Fibroblast of skin of right biceps (primary cell): ENCODE measurements at places on chromosomes 3 and 15.

GRCh38 chr15:52103217-52104207 lies 9.1 kb downstream of the BCL2L10 start:
- DNase-seq, result peak; percentile 94

- DNase-seq, result no peak
These were observed 43.5 kb upstream of the MEF2A start for GRCh38 chr15:99522288-99522687.

- no peak for DNase-seq
These were observed 785.3 kb downstream of the MCTP2 start for GRCh38 chr15:95016511-95017229.

DNA sequence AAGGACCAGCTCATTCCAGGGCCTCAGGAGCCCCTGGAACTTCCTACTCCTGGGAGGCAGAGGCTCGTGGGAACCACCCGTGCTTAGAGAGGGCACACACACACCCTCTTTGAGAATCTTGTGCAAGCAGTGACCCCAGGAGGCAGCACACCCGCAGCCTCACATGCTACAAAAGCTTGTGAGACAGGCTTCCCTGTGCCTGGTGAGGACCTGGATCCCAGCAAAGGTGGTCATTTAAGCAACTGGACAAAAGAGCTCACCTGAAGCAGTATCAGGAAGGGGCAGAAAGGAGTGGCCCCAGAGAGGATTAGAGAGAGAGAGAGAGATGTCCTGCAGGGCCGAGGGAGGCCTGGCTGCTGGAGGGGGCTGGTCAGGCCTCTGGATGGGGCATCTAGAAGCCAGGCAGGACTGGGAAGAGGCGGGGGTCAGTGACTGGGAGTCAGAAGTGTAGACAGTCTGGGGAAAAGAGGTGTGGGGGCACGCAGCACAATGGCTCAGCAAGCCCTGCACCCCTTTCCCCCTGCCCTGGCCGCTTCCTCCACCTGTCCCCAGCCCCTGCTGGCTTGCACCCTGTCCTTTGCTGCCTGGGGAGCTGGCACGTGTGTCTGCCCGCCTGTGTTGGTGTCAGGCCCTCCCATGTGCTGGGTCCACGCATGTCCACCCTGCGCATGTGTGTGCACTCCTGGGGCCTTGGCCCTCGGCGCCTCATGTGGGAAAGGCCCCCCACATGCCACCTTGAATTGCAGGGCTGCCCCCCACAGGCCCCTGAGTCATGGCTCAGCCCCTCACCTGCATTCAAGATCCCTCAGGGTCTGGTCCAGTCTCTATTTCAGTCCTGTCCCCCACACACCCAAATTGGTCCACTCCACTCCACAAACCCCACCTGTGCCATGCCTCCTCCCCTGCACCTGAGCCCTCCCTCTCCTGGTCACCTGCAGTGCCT lies 36.9 kb downstream of the TSPAN3 start:
- no peak for DNase-seq

DNA sequence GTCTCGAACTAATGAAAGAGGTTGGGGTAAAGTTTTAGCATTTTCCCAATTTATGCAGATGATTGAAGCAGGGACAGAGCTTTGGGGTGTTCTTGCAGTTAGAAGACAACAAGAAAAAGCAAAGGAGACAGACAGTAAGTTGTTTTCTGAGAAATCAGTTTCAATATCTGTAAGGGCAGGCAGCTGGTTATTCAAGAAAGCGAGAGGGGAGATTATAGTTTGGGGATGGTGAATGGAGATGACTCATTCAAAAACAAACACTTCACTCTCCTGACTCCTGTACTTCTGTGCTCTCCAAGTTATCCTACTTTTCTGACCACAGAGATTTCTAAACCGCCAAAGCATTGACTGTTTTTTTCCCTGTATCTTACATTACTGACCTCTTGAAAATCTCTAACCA lies 352.0 kb downstream of the GAP43 start:
- DNase-seq, result peak; percentile 80
